ENCODE measurements at places on chromosomes 3 and 15.

DNA sequence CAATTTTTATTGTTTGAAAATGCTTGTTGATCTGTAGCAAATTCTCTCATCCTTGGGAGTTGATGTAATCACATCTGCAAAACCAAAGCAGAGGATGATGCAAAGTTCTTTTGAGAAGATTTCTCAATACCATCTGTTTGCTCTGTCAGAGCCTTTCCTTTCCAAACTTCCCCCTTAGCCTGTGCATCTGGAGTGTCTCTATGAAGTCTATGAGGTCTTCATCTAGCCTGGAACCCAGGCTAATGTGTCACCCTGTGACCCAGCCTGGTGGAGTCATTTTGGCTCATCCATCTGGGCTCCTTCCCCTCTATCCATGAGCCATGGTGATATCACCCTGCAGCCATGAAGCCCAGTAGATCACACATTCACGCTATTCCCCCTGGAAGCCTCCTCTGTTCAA, 123.2 kb upstream of the SLC7A14 start:
- no peak for DNase-seq

GRCh38 chr3:105512061-105512460, 145.4 kb downstream of the ALCAM start:
- DNase-seq, result no peak

GRCh38 chr3:96970211-96970610, 155.8 kb downstream of the EPHA6 start:
- no peak for DNase-seq

DNA sequence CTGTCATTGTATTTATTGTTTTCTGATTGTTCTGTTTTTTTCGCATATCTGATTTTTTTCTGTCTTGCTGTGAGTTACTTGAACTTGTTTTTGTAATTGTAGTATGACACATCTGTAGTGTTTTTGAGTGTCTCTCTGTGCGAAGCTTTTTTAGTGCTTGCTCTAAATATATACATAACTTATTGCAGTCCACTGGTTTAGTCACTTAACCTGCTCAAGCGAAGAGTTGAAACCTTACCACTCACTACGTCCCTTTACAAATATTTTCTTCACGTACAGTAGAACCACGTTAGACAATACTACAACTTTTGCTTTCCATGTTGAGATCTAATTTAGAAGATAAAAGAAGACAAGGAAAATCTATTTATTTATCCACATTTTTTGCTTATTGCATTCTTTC, 713.0 kb upstream of the GRM7 start:
- no peak for DNase-seq

DNA sequence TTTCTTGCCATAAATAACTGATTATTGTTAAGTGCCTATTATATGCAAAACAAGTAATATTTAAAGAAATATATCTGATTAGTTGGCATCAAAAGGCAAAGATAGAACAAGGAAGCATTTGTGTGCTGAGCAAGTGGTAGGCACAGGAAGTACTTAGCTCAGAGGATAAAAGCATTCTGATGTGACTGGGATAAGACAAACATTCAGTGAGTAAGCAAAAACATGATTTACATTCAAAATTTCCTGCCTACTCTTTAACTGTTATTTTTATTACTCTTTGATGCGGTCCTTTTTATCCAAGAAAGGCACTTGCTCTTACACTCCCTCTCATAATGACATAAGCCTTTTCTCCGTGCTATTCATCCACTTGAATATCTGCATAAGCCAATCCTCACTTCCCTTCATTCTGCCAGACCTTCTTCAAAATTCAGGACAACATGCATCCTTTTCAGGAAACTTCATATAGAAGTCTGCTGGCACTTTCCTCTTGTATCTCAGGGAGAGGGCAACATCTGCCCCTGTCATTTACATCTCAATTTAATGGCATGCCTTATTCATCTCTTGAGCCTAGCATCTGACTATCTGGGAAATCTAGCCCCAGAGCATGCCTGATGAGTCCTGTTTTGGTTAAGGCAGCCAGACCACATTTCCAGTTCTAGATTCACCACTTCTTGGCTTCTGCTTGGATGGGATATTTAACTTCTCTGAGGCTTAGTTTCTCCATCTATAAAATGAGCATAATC, 478.2 kb upstream of the ROBO2 start:
- DNase-seq, result no peak

- no peak for DNase-seq
Measured at GRCh38 chr3:27594096-27594690, 110.0 kb upstream of the SLC4A7 start.

DNA sequence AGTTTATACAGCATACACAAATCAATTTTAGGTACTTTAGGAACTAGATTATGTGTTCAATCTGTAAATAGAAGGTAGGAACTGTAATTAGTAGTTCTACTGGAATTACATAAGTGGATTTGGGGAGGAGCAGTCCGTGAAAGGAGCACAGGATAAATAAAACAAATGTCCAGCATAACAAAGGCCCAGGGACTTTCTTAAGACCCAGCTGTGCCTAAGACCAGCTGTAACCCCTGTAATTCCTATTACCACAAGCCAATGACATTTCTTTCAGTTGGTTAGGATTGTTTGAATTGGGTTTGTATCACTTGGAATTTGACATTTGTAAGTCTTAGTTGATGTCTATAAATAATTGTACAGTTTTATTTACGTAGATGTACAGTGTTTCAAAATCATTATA, 4.8 kb upstream of the ZBTB20 start:
- DNase-seq, result no peak

- DNase-seq, result no peak
Measured at GRCh38 chr3:31399271-31399670, 133.5 kb upstream of the STT3B start.

DNA sequence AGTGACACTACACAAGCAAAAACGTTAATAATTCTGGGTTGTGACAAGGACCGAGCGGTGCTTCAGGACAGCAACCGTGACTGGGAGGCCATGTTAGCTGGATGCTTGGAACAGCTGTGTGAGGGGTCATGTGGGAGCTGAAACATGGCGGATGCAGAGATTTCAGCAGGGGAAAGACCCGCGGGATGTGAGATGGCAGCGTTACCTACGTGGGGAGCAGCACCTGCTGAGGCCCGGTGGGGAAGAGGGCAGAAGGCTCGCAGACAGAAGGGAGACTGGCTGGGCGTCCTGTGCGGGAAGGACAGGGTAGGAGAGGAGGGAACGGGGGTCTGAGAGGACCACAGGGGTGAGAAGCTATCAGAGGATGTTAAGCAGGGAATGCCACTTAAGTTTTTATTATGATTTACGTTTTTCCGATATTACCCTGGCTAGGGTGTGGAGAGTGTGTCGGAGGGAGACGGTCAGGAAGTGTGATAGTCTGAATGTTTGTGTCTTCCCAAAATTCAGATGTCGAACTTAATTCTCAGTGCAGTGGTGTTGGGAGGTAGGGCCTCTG, 228.8 kb upstream of the LYSMD4 start:
- DNase-seq, result no peak

All from GM13977 (cell line).